ENCODE measurements at places on chromosomes 7 and 10.
A peak's percentile ranks its signal among the peaks of the same experiment; 100 is the strongest.

DNA sequence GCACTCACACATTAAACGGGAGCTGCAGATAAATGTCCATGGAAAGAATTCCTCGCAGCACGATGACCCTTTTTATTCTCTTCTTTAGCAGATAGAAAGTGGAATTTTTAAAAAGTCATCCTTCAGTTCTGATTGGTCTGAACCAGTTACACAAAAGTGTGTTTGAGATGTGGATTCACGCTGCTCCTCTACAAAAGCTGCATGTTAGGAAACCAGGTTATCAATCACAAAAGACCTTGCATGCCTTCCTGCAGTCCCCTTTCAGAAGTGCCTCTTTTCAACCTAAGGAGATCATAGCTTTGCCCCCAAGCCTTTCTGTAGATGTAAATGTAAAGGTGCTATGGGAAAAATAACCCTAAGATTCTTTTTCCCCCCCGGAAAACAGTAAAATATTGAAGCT, 299.7 kb downstream of the PLXDC2 start:
- DNase-seq = no peak

DNA sequence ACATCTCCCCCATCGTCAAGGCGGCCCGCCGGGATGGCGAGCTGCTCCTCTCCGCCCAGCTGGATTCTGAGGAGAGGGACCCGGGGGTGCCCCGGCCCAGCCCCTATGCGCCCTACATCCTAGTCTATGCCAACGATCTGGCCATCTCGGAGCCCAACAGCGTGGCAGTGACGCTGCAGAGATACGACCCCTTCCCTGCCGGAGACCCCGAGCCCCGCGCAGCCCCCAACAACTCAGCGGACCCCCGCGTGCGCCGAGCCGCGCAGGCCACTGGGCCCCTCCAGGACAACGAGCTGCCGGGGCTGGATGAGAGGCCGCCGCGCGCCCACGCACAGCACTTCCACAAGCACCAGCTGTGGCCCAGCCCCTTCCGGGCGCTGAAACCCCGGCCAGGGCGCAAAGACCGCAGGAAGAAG, 10.1 kb downstream of the GDF10 start:
- no peak for DNase-seq

DNA sequence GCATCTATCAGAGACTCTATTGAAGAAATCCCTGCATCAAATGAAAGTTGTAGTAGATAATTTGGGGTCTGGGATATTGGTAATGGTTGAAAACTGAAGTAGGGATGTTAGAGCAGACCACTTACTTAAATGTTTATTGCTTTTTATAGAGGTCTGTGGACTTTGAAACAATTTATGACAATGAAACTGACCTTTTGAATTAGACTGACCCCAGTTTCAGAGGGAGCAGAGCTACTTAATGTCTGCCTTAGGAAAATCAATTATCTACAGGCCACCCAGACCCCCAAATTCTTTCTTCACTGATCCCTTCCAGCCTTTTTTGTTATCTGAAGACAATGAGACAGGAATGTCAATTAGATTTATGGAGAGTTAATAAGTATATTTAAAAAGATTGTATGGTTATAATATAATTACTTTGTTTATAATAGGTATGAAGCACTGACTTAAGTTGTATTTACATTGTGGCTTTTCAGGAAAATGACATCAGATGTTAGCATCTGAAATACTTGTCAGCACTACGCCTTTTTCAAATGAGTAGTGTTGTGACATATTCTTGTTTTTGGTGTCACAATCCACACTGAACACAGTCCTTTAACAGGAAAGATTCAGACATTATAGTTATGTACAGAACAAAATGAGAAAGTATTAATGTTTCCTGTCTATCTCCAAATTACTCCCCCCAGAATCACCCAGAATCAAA, 13.9 kb downstream of the MGAM2 start:
- DNase-seq = no peak

DNA sequence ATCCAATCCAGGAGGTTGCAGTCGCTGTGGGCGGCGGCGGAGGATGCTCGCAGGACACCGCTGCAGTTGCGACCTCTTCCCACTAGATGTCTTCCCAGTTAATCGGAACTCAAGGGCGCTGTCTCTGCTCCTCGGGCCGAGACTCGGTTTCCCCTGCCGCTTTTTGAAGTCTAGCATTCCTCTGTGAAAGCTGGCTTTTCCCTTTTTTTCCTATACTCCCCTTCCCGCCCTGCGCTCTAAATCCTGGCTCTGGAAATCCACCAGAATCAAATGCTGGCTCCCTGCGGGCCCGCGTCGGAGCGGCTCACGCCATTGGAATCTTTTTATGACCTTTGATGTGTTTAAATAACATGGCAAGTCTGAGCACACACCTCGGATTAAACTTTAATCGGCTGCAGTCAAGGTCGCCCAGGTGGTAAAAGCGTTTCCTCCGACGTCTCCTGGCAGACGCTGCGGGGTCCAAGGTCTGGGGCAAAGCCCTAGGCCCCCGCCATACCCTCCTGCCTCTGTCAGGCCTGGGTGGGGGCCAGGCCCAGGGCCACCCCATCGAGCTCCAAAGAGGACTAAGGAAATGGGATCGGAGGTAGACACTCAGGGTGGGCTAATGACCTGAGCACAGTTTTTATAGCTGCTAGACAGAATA, 10.7 kb upstream of the HOXA13 start:
- peak; percentile 46 for DNase-seq

DNA sequence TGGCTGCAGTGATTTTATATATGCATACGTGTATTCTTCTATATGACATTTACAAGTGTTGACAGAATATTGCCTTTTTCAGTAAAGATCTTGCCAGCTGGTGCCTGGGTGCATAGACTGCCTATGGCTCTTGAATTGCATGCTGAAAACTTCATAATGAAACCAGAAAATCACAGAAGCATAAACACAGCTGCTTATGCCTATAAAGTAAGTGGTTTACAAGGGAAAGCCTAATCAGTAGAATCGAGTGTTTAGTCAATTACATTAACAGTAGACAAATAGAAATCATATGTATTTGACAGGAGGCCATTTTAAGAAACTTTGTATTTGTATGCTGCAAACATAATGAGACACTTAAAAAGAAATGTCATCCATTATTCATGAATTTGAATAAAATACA, 82.5 kb downstream of the TMEM168 start:
- DNase-seq = no peak

- peak; percentile 36 for DNase-seq
Observed at GRCh38 chr7:148979827-148980226, 48.5 kb downstream of the PDIA4 start.

- no peak for DNase-seq
Observed at GRCh38 chr10:48404646-48405045, 98.2 kb downstream of the MAPK8 start.

GRCh38 chr7:83486957-83487356, 162.0 kb downstream of the SEMA3E start:
- no peak for DNase-seq

DNA sequence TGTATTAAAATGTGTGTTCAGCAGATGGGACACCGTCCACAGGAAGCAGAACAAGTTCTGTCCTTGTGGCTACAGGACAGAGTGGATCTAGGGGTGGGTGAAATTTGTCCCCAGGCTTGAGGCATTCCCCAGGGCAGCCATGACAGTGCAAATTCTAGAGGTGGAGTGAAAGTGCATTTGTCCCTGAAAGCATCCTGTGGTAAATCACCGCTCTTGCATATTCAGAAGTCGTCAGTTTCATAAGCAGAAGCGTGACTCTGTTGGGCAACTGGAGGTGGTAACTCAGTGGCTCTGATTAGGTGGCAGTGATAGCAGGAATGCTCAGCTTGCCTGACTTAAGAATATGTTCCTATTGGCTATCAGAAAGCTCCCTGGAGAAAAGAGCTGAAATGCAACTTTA, 96.6 kb downstream of the SNX10 start:
- DNase-seq = no peak

DNA sequence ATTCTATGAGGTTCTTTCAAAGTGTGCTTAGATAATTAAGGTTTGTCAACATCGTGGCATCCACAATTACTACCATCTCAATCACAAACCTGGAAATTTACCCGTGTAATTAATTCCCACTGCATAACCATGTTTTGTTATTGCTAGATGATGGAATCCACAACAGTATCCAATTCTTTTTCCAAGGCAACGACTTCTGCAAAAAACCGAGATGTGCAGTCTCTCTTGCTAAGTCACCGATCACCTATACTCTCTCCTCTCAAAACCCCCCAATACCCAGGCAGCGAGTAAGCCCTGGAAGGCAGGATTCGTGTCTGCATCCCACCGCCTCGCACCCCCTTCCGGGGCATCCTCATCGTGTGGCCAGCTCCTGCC, 678 bp upstream of the EIF4H start:
- DNase-seq = no peak

DNA sequence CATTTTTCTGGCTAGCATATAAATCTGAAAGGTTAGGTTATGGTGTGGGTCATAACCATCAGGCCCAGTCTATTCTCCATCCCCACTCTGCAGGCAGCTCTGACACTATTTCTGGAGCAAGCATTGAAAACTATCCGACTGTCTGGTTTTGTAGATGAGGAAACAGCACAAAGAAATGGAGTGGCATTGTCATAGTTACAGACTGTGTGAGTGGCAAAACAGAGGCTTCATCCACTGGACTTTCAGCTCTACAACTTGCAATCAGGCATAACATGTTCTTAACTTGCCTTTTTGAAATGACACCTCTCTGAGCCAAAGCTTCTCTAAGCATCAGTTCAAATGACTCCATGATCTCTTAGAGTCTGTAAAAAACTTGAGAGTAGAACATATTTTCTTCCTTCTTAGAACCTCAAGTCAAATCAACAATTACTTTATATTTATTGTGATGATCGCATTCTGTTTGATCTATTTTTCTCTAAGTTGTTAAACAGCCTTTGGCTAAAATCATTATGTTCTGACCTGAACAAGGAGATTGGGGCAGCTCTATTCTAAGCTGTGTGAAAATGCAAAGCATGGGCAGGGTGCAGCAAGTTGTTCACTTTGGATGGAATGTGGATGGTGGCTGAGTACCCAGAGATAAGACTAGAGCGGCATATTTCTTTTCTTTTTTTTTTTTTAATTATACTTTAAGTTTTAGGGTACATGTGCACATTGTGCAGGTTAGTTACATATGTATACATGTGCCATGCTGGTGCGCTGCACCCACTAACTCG, 68.5 kb downstream of the LRRC4 start:
- no peak for DNase-seq

DNA sequence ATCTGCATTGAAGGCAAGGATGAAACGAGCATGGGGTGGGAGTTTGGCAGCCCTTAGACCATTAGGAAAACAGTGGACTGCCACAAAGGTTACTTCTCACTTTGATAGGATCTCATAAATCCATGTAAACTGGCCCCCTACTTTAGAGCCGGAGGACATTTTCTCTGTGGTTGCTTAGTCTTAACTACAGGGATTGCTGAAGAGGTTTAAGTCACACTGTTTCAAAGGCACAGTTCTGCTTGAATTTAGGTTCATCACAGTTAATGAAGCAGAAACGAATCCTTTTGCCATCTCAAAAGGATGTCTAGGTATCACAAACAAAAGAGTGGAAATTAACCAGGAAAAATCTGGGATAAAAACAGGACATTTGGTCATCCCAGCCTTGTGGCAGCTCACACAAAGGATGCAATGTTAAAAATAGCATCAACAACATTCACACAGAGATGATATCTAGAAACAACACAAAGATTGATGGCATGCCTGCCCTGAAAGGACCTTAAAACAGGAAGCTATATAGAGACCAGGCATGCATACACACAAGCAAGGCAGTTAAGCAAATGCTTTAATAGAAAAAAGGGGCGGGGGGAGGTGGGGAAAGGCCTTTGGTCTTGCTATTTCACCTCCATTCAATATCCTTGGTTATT, 74.0 kb downstream of the DOCK4 start:
- DNase-seq = no peak

- no peak for DNase-seq
Observed at GRCh38 chr7:87596696-87597095, 4.0 kb downstream of the ABCB1 start.

DNA sequence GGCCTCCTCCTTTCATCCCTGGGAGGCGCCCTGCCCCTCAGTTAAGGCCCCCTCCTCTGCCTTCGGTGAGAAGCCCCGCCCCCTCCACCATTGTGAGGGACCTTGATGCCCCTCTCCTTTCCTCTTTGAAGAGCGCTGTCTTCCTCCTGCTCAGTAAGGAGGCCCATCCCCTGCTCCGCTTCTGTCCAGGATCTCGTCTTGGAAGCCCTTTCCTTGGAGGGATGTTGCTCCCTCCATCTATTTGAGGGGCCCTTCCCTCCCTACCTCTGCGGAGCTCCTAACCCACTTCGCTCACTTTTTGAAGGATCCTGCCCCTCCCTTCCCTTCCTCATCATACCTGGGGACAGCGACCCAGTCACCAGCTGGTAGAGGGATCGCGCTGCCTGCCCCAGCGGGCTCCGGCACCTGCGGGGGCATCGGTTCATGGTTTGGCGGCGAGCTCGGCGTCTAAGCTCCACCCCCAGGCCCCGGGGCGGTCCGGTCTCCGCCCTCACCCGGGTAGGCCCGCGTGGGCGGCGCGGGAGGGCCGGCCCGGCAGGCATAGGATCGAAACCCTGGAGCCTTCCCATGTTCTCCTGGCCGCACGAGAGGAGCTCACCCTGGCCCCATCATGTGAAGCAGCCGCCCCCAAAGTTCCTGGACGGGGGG, 4.1 kb downstream of the KCNIP2 start:
- DNase-seq = peak; percentile 74
